ENCODE measurements at places on chromosomes 16 and 17.

GRCh38 chr16:64459821-64460220 is 662.0 kb downstream of the CDH11 start:
- H3K4me3 ChIP-seq = no peak overlapping the region
- no peak for DNase-seq
- H3K27me3 ChIP-seq = no peaks in the 10 kb centered on the region
- H3K4me1 ChIP-seq = no peaks in the 10 kb centered on the region
- no peak overlapping the region for H3K27ac ChIP-seq
- H3K36me3 ChIP-seq = no peaks in the 10 kb centered on the region

- H3K27me3 ChIP-seq = no peaks in the 10 kb centered on the region
- no peaks in the 10 kb centered on the region for H3K36me3 ChIP-seq
- H3K4me1 ChIP-seq = peaks cover 48% of the 10 kb centered on the region
- no peak overlapping the region for H3K27ac ChIP-seq
- DNase-seq = no peak
- H3K4me3 ChIP-seq = no peak overlapping the region
Measured at GRCh38 chr17:81049973-81050551, 15.1 kb downstream of the BAIAP2 start.

DNA sequence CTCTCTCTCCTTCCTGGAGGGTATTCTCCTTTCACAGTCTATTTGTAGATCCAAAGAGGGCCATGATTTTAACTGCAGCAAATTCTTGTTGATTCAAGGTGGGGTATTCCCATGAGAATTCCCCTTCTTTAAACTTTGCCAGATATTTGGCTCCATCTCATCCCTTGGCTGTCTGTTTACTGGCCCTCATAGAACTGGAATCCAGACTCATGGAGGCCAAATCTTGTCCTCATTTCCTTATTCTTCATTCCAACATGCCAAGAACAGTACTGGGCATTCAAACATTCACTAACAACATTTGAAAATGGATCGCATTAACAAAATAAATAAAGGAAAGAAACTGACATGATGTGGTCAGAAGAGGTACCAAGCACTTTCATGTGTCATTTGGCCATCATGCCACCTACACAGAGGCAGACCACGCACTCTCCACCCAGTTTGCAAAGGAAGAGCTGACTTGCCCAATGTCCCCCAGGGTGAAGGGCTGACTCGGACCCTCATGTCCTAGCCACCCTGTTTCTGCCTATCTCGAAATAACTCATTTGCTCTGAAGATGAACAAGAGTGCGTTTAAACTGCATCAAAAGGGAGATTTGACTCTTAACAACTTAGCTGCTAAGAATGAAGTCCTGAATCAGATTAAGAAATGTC is 23.1 kb upstream of the SLC35B1 start:
- H3K27ac ChIP-seq = no peak overlapping the region
- H3K27me3 ChIP-seq = no peaks in the 10 kb centered on the region
- DNase-seq = no peak
- H3K36me3 ChIP-seq = peaks cover 5% of the 10 kb centered on the region
- no peak overlapping the region for H3K4me3 ChIP-seq

- peaks cover 2% of the 10 kb centered on the region for H3K36me3 ChIP-seq
- peak overlapping the region; percentile 89 for H3K4me3 ChIP-seq
- H3K27me3 ChIP-seq = no peaks in the 10 kb centered on the region
- H3K27ac ChIP-seq = peak overlapping the region; percentile 97
- peak; percentile 67 for DNase-seq
Measured at GRCh38 chr17:7329997-7330637, 982 bp upstream of the NEURL4 start.

DNA sequence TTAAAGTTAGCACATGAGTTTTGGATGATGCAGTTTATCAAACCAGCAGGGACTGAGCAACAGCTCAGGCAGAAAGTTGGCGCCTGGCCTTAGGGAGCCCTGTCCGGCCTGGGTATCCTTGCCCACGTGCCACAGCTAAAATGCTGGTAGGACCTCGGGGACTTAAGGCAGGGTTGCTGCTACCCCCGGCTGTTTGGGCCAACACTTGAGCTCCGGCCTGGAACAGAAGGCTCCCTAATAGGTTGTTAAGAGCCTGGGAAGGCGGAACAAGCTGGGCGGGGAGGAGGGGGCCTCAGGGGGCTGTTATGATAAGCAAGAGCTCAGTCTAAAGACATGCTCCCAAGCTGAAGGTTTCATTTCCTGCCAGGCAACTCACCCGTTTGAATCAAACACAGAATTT is 39.7 kb downstream of the CUEDC1 start:
- peak overlapping the region; percentile 25 for H3K4me3 ChIP-seq
- peak overlapping the region; percentile 82 for H3K27ac ChIP-seq
- no peaks in the 10 kb centered on the region for H3K36me3 ChIP-seq
- DNase-seq = no peak
- H3K27me3 ChIP-seq = no peaks in the 10 kb centered on the region
- H3K4me1 ChIP-seq = peaks cover 60% of the 10 kb centered on the region

DNA sequence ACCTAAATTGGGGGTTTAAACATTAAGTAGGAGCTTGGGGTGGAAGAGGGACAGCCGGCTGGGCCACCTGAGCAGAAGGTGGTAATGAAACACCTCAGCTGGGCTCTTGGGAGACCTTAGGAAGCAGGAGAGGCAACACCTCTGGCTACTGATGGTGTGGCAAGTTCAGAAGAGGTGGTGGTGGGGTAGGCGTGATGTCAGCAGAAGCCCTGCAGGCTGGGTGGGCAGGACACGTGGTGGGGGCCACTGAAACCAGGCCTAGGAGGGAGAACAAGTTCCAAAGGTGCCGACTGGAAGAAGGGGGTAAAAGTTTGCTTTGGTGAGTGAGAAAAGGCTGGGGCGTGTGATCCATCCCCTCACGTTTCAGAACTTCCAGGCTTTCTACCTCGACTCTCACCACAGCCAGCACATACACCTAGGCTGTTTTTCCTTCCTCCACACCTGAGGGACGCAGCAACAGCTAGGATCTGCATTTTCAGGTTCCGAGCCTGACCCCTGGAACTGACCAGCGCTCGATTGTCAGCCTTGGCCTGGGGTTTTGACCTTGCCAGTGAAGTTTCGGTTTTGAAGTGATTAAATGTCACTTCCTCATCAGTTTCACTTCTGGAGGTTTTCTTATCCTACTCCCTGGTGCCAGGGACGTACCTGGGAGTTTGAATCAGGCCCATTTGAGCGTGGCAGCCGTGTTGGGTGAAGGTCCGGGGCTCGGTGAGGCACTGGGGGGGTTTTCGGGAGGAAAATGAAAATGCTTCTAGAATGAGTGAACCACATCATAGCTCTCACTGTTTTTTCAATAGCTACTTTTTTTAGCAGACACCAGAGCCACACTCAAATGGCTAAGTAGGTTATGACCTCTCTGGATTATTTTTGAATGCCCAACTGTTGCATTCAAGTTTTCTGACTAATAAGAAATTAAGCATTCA is 10.0 kb downstream of the SNN start:
- peaks cover 12% of the 10 kb centered on the region for H3K4me1 ChIP-seq
- H3K27me3 ChIP-seq = no peaks in the 10 kb centered on the region
- no peak overlapping the region for H3K4me3 ChIP-seq
- peak overlapping the region; percentile 21 for H3K27ac ChIP-seq

- no peak overlapping the region for H3K4me3 ChIP-seq
- peak overlapping the region; percentile 4 for H3K27ac ChIP-seq
- no peaks in the 10 kb centered on the region for H3K27me3 ChIP-seq
- peaks cover 16% of the 10 kb centered on the region for H3K4me1 ChIP-seq
- peaks cover 17% of the 10 kb centered on the region for H3K36me3 ChIP-seq
Measured at GRCh38 chr17:64968652-64969501, 49.6 kb upstream of the LRRC37A3 start.

DNA sequence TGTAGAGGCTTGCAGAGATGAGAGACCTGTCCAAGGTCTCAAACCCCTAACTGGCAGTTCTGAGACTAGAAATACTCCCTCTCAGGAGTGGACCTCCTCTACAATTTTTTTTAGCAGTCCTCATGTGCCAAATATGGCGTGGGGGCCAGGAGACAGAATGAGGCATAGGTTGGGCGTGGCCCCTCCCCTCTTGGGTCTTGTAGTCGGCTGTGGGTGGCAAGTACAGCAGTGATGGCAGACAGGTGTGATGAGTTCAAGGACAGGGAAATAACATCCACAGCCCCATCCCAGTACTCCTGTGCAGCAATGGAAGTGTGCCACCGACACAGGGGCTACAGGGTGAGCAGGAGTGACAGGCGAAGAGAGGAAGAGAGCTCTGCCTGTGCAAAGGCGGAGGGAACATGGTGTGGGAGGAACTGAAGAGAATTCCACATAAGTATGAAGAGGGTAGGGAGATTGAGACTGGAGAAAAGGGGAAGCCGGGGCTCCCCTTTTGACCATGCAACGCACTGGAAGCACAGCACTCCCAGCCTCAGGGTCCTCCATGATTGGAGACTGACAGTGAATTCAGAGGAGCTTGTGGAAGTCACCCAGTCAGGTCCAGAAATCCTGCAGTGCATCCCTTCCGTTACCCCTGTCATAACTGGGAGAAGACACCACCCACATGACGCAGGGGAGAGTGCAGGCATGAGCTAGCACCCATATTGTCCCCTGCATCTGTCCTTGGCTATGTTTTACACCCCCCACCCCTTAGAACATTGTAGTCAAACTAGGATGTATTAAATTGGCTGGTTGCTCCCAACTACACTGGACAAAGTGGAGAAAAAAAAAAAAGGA is 14.8 kb upstream of the CETP start:
- peaks cover 4% of the 10 kb centered on the region for H3K4me1 ChIP-seq
- peaks cover 14% of the 10 kb centered on the region for H3K36me3 ChIP-seq

- no peak overlapping the region for H3K4me3 ChIP-seq
- peak overlapping the region; percentile 50 for H3K27ac ChIP-seq
- no peaks in the 10 kb centered on the region for H3K27me3 ChIP-seq
- H3K4me1 ChIP-seq = peaks cover 3% of the 10 kb centered on the region
- peaks cover 26% of the 10 kb centered on the region for H3K36me3 ChIP-seq
Measured at GRCh38 chr17:47615766-47616424, 33.8 kb upstream of the KPNB1 start.

- H3K27ac ChIP-seq = no peak overlapping the region
- H3K4me3 ChIP-seq = no peak overlapping the region
- H3K4me1 ChIP-seq = no peaks in the 10 kb centered on the region
- no peak for DNase-seq
- H3K27me3 ChIP-seq = peaks cover 8% of the 10 kb centered on the region
Measured at GRCh38 chr16:25079637-25080378, 31.7 kb upstream of the LCMT1 start.

- peaks cover 13% of the 10 kb centered on the region for H3K36me3 ChIP-seq
- H3K4me3 ChIP-seq = no peak overlapping the region
- no peak overlapping the region for H3K27ac ChIP-seq
- no peaks in the 10 kb centered on the region for H3K4me1 ChIP-seq
- no peak for DNase-seq
Measured at GRCh38 chr17:56826611-56827414, 6.9 kb downstream of the C17orf67 start.

- H3K27ac ChIP-seq = no peak overlapping the region
- H3K27me3 ChIP-seq = peaks cover 23% of the 10 kb centered on the region
- no peaks in the 10 kb centered on the region for H3K36me3 ChIP-seq
- no peaks in the 10 kb centered on the region for H3K4me1 ChIP-seq
Measured at GRCh38 chr16:49195237-49195548, 86.4 kb downstream of the CBLN1 start.

GRCh38 chr16:401468-402348 is at the start of gene DECR2:
Gene DECR2 (plus strand): TSS chr16:401885. CDS start chr16:401964, 79 bp downstream.
- H3K36me3 ChIP-seq = peaks cover 2% of the 10 kb centered on the region
- peak within 1 kb of the TSS; percentile 76 for H3K4me3 ChIP-seq
- DNase-seq = peak; percentile 99
- peak within 1 kb of the TSS; percentile 87 for H3K27ac ChIP-seq
- peaks cover 14% of the 10 kb centered on the region for H3K4me1 ChIP-seq
- no peaks in the 10 kb centered on the region for H3K27me3 ChIP-seq

- H3K27me3 ChIP-seq = peaks cover 18% of the 10 kb centered on the region
Measured at GRCh38 chr17:79231766-79232287, 157.2 kb downstream of the ENGASE start.

GRCh38 chr17:83079766-83080578 is 563 bp downstream of the METRNL start:
- no peaks in the 10 kb centered on the region for H3K36me3 ChIP-seq
- H3K27ac ChIP-seq = no peak overlapping the region
- peaks cover 35% of the 10 kb centered on the region for H3K4me1 ChIP-seq
- H3K27me3 ChIP-seq = peaks cover 25% of the 10 kb centered on the region

GRCh38 chr17:74213861-74214391 is 555 bp downstream of the TTYH2 start:
- peak overlapping the region; percentile 77 for H3K4me3 ChIP-seq
- DNase-seq = peak; percentile 48
- no peaks in the 10 kb centered on the region for H3K36me3 ChIP-seq
- H3K27ac ChIP-seq = no peak overlapping the region
- H3K4me1 ChIP-seq = peaks cover 40% of the 10 kb centered on the region
- H3K27me3 ChIP-seq = peaks cover 53% of the 10 kb centered on the region

DNA sequence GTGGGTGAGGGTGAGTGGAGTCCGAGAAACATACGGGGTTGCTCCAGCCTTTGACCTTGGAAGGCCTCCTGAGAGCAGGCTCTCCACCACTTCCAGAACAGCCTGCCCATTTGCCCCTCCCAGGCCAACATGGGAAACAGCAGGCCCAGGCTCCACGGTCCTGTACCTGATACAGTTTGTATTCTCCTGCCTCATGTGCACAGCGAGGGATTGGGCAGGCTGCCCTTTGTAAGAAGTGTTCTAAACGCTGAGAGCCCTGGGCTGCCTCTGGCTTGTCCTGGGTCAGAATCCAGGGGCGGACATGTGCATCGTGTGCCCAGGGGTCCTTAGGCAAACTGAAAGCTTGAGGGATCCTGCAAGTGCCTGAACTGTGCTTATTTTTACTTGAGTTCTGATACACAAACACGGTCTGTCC is 3.4 kb upstream of the CBX2 start:
- no peak overlapping the region for H3K27ac ChIP-seq
- no peaks in the 10 kb centered on the region for H3K36me3 ChIP-seq
- DNase-seq = no peak
- H3K4me3 ChIP-seq = no peak overlapping the region
- peaks cover 27% of the 10 kb centered on the region for H3K27me3 ChIP-seq

DNA sequence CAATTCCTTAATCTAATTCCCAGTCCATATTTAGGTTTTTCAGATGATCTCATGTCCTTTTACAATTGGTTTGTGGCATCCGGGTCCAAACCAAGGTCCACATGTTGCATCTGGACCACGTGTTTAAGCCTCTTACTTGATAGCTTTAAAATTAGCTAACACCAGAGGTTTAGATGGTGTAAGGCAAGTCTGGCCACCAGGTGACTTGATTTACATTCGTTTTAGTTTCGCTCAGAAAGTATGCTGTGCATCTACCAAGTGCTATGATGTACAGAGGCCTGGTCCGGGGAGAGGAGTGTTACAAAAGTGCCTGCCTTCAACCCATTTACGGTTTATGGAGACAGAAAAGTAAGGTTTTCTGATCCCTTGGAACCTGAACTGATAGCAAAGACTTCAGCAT is 878 bp upstream of the DNAJA2 start:
- peak overlapping the region; percentile 99 for H3K27ac ChIP-seq
- H3K27me3 ChIP-seq = no peaks in the 10 kb centered on the region
- no peak for DNase-seq
- peaks cover 29% of the 10 kb centered on the region for H3K4me1 ChIP-seq
- H3K36me3 ChIP-seq = peaks cover 5% of the 10 kb centered on the region

- no peaks in the 10 kb centered on the region for H3K4me1 ChIP-seq
- H3K36me3 ChIP-seq = no peaks in the 10 kb centered on the region
- H3K27ac ChIP-seq = no peak overlapping the region
- H3K4me3 ChIP-seq = no peak overlapping the region
- no peak for DNase-seq
Measured at GRCh38 chr16:65455761-65456160, 333.9 kb upstream of the CDH11 start.

GRCh38 chr16:69253870-69254341 is 57.2 kb upstream of the VPS4A start:
- no peak overlapping the region for H3K4me3 ChIP-seq
- H3K4me1 ChIP-seq = peaks cover 9% of the 10 kb centered on the region
- no peaks in the 10 kb centered on the region for H3K27me3 ChIP-seq
- H3K36me3 ChIP-seq = peaks cover 13% of the 10 kb centered on the region
- no peak for DNase-seq
